Right renal cortex interstitium (tissue), 3 donors: ENCODE measurements at places on chromosomes 3 and 15. TPM values are rescaled to one million over a fixed set of nuclear protein-coding genes. Genes with fewer than 3 reads are reported as not detected.

GRCh38 chr3:167729591-167729990, 5.1 kb downstream of the PDCD10 start:
- DNase-seq = no peak

The LMAN1L gene
- not detected for polyA plus RNA-seq

DNA sequence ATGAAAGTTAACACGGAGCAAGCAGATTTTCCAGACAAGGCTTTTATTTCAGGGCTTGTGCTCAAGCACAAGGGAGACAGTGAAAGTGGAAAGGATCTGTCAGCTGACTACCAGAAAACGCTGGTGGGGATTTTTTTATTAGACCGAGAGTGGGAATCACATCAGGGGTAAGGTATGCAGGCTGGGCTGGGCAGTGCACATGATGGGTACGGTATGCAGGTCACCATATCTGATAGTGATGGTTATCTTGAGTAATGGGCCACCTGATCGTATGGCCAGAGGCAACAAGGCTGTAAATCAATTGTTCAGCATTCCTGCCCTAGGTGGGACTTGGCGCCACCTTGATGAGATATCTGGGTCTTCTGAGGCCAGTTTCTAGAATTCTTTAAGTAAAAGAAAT, 36.9 kb upstream of the PIAS1 start:
- DNase-seq = no peak

- no peak for DNase-seq
Measured at GRCh38 chr3:136336329-136337100, 86.4 kb downstream of the PCCB start.

The NEK10 gene
- polyA plus RNA-seq = 2.2 TPM
